ENCODE measurements at places on chromosomes 2 and 18.
A peak's percentile ranks its signal among the peaks of the same experiment; 100 is the strongest.

DNA sequence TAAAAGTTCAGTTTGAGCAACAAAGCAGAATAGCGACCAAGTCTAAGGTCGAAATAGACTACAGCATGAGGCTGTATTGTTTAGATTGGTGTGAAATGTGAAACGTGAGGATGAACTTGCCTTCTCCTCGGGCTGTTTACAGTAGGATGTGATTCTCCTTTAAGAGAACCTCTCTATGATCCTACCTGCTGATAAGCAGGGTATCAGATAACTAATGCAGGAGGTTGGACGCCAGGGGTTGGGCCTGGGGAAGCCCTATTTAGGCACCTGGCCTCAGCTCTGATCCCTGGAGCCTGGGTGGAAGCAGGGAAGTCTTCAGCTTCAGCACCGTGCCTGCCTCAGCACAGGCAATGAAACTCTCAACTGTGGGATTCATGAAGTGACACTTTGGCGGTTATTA lies 11.4 kb downstream of the CRYGD start:
- no peak for DNase-seq

DNA sequence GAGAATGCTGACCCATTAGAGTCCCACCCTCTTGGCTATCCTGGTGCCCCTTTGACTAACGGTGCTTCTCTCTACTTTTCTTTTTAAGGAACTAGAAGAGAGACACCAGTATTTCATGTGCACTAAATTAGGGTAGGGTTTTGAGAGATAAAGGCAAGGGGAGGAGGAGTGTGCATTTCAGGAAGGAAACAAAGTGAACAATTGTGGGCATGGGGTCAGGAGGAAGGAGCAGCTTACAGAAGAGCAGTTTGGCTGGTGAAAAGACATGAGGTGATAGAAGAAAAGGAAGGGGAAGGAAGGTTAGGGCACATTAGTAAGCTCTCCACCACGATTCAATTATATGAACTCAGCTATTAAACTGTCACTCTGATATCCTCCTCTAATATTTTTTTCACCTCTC lies 105.8 kb upstream of the CTAGE1 start:
- DNase-seq = no peak

DNA sequence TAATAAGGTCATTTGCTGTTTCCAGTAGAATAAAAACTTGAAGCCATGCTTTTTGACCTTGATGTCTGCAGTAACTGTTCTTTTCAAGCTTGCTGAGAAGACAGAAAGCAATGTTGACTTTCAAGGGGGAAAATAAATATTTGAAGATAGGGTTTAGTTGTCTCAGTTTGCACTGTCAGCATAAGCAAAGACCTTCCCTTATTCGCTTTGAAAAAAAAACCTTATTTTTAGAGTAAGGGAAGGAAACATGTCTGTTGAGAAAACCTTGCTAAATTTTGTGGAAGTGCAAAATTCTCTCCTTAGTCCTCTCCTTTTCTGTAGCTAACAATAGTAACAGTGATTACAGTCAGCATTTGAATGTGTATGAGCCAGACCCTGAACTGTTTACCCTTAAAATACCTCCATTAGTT lies 43.1 kb downstream of the MAP4K4 start:
- no peak for DNase-seq

DNA sequence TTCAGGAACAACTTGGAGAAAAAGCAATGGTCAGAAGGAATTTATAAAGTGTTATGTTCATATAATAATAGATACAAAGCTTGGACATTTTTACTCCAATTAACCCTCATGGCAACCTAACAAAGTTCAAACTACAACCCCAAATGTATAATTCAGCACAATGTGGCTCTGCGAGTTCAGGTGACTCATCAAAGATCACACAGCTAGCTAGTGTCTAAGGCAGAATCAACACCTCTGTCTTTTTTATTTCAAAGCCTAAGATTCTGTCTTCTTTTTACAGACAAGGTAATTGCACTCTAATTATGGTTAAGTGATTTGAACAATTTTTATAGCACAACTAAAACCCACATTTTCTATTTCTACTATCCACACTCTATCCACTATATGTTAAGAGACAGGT lies 90.5 kb downstream of the CHST9 start:
- DNase-seq = peak; percentile 25

- no peak for DNase-seq
Measured at GRCh38 chr2:214747992-214748391, 61.5 kb downstream of the BARD1 start.

DNA sequence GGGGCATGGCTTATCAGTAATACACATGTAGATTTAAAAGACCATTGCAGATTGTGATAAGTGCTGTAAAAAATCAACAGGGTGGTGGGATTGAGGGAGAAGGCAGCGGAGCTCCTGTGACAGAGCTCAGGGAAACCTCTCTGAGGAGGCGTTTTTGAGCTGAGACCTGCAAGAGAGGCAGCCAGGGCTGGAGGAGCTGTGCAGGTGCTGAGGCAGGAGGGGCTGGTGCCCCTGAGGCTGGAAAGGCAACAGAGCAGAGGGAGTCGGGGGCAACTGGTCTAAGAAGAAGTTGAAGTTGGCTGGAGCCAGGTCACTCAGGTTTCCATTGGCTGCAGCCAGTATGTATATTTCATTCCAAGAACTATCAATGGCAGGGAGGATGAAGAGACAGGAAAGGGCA lies 47.6 kb downstream of the KLHL29 start:
- no peak for DNase-seq

GRCh38 chr18:245282-245847 lies 22.5 kb downstream of the THOC1 start:
- DNase-seq = no peak

GRCh38 chr18:47870605-47871004 lies 59.9 kb downstream of the SMAD2 start:
- no peak for DNase-seq

GRCh38 chr2:181138816-181139215 lies 158.4 kb downstream of the UBE2E3 start:
- no peak for DNase-seq

- DNase-seq = no peak
Measured at GRCh38 chr2:208318127-208318526, 52.1 kb downstream of the PIKFYVE start.

GRCh38 chr2:161228511-161229240 lies 68.4 kb downstream of the TANK start:
- DNase-seq = no peak

DNA sequence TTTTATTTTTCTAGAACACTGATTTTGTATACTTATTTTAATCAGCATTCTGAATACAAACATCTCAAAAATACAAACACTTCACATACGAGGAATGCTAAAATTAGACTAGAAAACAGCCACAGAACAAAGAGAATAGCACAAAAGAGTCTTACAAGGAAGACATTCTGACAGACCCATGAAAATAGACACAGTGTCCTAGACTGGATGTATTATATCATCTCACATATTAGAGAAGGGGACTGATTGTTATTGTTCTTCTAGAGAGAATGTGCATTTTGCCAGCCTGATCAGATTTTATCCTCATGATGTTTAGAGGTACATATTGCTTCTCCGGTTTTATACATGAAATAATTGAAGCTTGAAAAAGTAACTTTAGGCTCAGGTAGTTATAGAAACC lies 357.9 kb downstream of the DPP10 start:
- DNase-seq = no peak

DNA sequence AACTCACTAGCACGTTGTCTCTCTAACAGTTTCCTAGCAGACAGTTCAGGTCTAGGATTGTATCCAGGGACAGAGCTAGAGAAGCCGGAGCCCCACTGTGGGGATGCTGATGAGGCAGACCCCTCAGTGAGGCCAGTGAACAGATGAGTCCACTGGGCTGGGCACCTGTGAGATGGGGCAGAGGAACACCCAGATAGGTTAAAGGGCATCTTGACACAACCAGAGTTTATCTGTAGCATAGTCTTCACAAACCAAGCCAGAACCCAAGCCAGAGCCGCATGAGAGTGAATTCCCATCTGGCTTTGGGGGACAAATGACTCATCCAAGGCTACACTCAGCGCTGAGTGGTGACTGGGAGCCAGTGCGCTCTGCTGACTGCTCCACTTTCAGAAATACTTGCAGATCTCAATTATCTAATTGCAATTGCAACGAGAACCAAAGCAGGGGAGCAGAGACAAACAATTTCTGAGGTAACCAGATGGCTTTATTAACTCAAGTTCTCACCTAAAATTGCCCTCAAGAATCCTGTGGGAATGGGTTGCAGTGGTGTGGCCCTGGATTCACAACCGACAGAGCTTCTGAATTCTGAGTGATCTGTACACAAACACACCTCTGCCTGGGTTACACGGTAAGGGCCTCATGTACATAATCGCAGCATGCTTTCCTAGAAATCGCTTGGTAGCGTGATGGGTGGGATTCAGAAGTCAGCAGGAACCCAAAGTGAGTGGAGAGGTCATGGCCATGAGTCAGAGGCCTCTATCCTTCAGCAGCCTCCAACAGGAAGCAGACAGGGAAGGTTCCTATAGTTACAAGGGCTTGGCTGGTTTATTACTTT lies 48.7 kb upstream of the MSH2 start:
- peak; percentile 89 for DNase-seq

- no peak for DNase-seq
Measured at GRCh38 chr18:54878159-54878622, 49.9 kb downstream of the RAB27B start.

GRCh38 chr2:192073878-192074277 lies 120.9 kb downstream of the TMEFF2 start:
- no peak for DNase-seq

DNA sequence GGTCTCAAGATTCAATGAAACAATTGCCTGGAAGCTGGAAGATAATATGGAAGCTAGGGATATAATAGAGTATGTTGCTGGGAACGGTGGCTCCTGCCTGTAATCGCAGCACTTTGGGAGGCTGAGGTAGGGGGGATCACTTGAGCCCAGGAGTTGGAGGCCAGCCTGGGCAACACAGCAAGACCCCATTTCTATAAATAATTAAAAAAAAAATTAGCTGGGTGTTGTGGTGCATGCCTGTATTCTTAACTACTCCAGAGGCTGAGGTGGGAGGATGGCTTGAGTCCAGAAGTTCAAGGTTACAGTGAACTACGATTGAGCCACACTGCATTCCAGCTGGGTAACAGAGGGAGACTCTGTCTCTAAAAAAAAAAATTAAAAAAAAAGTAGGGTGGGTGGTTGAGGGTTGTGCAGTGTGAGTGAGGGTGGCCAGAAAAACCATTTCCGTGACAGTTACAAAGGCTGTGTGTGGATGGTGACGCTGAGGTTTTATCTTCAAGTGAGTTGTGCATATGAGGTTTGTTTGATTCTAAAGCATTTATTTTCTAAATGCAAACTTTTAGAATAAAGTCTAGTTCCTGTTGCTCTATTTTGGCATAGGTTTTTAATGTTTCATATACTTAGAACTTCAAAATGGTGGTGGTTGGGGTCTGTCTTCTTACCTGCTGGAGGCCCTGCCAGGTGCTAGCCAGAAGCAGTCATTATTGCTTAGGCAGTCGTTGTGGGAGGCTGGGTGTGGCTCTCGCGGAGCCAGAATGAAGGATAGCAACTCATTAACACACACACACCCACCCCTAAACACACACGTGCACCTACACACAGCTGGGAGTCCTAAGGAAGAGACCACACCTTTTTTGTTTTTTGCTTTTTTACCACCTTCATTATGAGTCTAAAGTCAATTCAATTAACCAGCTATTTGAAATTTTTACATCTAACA lies 4.7 kb upstream of the IL1R2 start:
- DNase-seq = peak; percentile 77

GRCh38 chr2:58521803-58522554 lies 280.9 kb upstream of the FANCL start:
- peak; percentile 9 for DNase-seq

DNA sequence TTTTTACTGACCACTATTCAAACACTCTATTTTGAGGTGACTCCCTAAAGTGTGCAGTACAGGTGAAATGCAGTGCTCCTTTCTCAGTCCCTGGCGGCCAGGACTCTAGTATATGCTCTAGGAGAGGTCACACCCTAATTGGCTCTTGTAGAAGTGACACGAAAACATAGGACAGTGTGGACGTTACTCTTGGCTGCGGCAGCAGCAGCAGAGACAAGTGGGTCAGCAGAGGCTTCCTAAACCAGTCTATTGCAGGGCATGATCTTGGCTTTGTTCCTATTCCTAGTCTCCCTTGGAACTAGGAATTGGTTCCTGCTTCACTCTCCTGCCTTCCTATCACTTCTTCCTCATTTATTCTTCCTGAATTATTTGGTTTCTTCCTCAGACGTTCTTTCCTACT lies 10.1 kb upstream of the ONECUT2 start:
- DNase-seq = no peak

DNA sequence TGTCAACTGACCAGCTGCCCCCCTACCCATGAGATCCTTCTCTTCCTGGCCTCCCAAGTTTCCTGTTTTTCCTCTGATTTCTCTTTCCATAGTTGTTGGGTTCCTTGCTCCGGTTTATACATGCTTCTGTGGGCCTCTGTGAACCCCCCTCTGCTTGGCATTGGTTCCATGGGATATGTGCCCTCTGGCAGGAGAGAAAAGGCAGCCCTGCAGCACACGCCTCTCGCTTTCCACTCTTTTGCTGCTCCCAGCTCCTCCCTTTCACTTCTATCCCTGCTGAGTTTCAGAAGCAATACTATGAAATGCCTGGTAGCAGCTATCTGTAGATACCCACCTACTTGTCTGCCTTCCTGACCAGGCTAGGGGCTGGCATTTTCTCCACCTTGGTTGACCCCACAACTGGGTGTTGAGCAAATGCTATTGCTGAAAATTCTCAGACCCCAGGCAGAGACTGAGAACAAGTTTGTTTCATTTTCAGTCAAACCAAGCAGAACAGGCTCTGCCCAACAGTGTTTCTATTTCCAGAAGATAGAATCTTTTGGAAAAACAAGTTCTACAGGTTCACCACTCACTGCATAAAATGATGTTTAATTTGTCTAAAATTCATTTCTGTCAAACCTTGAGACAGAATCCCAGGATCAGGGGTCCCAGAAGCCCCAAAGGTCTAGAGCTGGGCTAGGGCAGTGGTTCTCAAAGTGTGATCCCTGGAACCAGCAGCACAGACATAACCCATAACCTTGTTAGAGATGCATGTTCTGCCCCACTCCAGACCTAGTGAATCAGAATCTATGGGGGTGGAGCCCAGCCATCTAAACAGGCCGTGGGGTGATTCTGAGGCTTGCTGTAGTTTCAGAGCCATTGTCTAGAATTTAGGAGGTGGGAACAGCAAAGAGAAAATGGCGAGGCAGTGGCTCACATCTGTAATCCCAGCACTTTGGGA lies 13.4 kb downstream of the CAPG start:
- no peak for DNase-seq

- DNase-seq = peak; percentile 43
Measured at GRCh38 chr2:32136097-32136496, 29.6 kb upstream of the SLC30A6 start.

All from kidney tubule cell (primary cell).